ENCODE measurements at places on chromosomes 13 and 19.
A peak's percentile ranks its signal among the peaks of the same experiment; 100 is the strongest.

GRCh38 chr19:49626226-49626625 is 13.7 kb downstream of the RRAS start:
- DNase-seq, result no peak

- DNase-seq, result peak; percentile 27
Observed at GRCh38 chr19:54905421-54905802, 536 bp upstream of the NCR1 start.

- peak; percentile 94 for DNase-seq
Observed at GRCh38 chr13:48492470-48493065, 40.3 kb downstream of the RCBTB2 start.

- peak; percentile 59 for DNase-seq
Observed at GRCh38 chr19:57566396-57567265, 7.0 kb upstream of the ZNF550 start.

DNA sequence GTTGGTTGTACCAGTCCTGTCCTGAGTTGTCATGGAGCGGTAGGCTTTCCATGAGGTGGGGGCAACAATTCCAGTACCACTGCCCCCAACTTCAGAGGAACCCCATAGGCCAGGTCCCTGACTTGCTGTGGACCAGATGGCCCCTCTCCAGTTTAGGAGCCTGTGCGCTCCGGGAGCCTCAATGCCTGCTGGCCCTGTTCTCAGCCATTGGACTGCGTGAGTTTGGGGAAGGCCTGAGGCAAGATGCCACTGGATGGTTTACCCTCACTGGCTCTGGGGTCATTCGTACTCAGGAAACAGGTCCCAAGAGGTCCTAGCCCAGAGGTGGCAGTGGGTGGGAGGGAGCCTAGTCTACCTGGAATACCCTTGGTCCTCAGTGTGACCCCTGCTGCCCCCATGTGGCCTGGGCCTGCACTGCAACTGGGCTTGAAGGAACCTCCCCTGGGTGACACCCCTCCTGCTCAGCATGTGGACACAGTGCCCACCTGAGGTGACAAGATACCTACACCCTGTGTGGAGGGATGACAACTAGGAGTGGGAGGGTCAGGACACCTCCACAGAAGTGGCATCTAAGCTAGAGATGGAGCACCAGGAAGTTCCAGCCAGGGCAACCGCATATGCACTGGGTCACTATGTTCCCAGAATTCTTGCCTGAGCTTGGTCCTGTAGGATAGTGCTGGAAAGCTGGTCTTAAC is 6.0 kb upstream of the PRR19 start:
- DNase-seq, result peak; percentile 92

DNA sequence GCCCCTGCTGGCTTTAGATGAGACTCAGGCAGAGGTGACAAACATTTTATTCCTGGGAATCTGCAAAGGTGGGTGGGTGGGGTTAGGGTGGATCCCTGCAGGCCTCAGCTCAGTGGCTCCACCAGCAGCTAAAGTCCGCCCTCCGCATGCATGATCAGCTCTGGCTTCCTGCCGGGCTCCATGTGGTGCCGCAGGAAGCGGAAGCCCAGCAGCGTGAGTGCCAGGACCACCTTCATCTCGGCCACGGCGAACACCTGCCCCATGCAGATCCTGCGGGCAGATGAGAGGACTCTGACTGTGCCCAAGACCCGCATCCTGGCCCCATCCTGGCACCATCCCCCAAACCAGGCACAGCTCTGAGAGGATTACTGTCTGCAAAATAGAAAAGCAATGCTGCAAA is 26.3 kb downstream of the CYP4F2 start:
- no peak for DNase-seq

DNA sequence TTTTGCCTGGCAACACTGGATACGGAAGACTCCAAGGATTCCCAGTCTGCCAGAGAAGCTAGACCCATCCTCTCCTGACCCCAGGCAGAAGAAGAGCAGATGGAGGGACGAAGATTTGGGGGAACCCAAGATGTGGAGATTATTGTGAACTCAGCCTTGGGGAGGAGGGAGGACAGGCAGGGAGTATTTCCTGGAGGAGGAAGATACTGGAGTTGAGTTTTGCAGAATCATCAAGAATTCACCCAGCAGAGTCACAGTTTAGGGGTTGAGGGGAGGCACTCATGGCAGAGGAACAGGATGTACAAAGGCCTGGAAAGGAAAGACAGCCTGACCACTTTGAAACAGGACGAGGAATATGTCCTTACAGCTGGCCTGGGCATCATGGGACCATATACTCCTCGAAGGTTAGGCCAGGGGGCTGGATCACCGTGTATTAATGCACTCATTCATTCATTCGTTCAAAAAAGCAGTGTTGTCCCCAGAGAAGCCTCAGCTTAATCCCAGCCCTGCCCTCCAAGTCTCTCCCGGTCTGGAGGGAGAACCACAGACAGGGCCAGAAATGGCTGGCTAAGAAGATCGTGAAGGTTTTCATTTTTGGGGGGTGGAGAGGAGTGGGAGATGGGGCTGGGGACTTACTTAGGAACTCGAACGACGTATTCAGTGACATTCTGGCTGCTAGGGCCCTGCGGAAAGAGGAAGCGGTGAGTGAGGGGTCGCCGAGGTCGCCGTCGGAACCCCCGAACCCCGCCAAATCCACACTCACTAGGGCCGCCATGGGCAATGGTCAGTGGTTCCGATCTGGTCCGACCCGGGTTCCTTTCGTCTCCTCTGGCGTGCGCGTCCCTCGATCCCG is 517 bp downstream of the GTF2F1 start:
- peak; percentile 28 for DNase-seq

DNA sequence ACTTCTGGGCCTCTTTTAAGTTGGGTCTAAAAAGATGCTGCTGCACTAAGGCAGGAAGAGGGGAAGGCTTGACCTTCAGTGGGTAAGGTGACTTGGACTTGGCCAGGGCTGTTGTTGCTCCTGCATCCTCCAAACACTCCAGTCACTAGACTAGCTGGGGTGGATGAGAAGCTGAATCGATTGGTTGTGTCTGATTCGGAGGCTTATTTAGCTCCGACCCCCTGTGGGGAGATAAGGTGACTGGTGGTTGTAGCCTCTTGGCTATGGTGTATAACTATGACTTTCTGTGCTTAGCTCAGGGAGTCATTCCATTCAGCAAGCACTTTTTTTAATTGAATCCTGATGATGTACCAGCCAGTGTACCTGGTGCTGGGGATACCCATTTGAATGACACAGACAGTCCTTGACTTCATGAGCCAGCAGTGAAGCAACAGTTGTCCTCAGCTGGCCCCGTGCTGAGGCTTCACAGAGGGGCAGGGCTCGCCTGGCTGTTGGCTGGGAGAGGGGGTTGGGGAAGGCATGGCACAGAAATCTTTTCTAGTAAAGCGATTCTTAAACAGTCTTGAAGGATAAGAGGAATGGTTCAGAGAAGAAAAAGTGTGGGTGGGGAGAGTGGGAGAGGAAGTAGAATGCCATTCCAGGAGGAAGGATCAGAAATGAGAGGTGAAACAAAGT is 9.9 kb downstream of the PCDH8 start:
- DNase-seq, result peak; percentile 53

DNA sequence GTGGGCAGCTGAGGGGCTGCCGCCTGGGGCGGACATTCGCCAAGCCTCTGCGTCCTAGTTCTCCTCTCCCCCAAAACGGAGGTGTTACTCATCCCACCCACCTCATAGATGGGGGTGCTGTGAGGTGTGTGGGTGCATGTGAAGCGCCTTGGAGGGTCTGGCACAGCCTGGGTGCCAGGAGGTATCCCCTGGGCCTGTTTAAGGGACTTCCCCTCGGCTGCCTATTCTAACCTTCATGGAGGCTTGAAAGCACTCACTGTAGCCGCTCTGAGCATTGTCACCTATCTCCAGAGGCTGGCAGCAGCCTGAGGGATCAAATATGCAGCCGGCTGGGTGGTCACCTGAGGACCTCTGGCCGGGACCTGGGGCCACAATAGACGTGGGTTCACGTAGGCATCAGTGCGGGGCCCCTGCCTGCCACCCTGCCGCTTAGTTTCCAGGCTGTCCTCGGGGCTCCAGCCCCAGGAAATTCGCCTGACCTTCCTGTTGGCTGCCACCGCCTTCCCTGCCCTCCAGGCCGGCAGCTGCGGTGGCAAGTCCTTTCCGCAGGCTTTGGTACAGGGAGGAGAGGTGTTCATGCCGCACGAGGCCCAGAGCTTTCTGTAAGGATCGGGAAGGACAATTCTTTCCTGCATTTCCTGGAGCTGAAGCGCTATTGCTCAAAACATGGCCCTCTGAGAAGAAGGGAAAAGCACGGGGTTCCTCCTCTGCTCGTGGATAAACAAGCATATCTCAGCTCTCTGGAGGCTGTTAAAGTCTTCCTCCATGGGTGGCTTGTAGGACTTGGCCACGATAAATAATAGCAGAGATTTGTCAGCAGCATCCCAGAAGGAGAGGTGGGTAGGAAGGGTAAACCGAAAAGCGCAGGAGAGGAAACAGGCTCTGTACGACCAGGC is 4.6 kb downstream of the COL4A2 start:
- DNase-seq, result no peak

DNA sequence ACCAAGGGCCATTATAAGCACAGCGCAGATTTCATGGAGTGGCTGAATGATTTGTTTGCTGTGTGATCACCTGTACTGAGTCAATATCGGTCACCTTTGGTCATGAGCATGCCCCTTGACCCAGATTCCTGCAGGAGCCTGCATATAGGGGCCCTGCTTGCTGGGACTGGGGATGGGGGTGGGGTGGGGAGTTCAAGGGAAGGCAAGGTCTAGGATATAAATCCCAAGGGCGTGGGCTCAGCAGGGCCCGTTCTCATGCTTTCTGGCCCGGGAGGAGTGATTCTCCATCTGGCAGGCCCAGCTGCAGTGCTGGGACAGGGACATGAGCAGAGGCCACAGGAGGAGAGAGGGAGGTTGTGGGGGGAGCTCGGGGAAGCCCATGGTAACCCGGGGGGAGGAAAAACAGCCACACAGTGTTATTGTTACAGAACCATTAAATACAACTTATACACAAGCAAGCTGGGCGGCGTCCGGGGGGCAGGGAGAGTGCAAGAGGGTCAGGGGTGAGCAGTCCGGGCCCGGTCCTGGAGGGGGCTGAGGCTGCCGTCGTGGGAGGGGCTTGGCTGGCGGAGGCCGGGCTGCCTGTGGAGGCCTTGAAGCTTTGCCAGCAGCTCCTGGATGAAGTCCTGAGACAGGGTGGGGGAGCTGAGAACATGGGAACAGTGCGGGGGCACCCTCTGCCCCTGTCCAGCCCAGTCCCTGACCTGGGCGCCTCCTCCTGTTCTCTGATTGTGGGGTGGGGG is 5.2 kb downstream of the PPP1R14A start:
- DNase-seq, result no peak

- no peak for DNase-seq
Observed at GRCh38 chr19:49774969-49775368, 8.2 kb downstream of the AP2A1 start.

DNA sequence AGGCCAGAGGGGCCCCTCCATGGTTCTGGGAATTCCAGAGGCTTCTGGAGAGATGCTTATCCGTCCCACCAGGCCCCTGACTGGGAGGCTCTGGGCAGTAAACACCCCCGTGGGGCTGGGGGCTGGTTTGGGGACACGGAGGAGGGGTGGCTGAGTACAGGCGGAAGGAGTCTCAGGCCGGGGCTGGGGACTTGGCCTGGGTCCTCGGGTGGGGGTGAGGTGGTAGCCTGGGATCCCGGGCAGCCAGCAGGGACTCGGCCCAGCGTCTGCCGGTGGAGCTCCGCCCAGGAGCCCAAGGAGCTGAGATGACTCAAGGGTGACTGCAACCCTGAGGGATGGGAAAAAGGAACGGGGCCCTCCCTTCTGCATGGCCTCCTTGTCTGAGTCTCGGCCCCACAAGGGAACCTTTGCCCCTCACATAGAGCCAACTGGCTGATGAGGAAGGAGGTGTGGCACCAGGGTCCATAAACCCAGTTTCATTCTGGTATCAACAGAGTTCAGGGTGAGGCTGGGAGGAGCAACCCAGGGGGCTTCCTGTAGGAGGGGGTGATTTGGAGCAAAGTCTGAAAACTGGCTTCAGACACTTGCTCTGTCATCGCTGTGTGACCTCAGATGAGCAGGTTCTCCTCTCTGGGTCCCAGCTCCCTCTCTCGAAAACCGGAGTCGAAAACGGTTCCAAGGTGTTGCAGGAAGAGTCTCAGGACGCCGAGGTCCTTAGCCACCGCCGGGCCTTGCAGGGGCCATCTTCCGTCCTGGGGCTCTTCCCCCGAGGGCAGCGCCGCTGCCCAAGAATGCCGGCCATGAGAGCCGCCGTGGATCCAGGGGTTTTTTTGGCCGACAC is 809 bp downstream of the MISP start:
- no peak for DNase-seq

DNA sequence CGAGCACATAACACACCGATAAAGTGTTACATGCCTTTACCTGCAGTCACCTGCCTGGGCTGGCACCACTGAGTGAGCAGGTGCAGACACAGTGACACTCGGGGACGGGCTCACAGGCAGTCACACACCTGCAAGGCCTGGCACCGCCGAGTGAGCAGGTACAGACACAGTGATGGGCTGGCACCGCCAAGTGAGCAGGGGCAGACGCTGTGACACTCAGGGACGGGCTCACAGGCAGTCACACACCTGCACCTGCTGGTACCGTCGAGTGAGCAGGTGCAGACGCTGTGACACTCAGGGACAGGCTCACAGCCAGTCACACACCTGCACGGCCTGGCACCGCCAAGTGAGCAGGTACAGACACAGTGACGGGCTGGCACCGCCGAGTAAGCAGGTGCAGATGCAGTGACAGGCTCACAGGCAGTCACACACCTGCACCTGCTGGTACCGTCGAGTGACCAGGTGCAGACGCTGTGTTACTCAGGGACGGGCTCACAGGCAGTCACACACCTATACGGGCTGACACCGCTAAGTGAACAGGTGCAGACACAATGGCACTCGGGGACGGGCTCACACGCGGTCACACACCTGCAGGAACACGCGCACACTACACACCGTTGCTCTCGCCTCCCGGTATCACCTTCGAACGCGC is 470 bp downstream of the ZNF835 start:
- DNase-seq, result no peak

All from OCI-M1 (cell line).